Activated CD4-positive, alpha-beta T cell treated with anti-CD3 and anti-CD28 coated beads, Interleukin-2, amount 50 U/mL, for 16 hours (primary cell): ENCODE measurements at places on chromosomes 5 and 9.

- no peak for DNase-seq
Observed at GRCh38 chr9:117722108-117722761, 18.0 kb downstream of the TLR4 start.

DNA sequence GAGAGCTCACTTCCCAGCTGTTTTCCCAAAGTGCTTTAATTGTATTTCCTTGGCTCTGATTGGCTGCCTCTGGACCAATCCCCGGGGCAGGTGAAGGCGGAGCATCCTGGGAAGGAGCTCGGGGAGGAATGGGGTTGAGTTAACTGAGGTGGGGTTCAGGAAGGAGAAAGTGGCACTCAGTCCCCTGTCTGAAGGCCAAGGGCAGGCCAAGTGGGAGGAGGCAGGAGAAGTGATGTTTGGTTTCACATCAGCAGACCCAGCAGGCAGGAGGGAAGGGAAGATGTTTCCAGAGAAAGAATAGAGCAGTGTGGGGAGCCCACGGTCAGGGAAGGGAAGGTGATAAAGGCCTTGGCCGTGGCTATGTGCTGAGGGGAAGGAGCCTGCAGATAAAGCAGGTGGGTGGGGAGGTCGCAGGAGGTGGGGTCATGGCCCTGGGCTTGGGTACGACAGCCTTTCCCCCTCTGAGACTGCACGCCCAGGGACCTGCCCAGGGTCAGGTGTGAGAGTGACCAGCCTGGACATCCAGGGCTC is 3.1 kb downstream of the TSPAN17 start:
- no peak for DNase-seq

- no peak for DNase-seq
Observed at GRCh38 chr9:10260501-10260900, 352.3 kb downstream of the PTPRD start.

DNA sequence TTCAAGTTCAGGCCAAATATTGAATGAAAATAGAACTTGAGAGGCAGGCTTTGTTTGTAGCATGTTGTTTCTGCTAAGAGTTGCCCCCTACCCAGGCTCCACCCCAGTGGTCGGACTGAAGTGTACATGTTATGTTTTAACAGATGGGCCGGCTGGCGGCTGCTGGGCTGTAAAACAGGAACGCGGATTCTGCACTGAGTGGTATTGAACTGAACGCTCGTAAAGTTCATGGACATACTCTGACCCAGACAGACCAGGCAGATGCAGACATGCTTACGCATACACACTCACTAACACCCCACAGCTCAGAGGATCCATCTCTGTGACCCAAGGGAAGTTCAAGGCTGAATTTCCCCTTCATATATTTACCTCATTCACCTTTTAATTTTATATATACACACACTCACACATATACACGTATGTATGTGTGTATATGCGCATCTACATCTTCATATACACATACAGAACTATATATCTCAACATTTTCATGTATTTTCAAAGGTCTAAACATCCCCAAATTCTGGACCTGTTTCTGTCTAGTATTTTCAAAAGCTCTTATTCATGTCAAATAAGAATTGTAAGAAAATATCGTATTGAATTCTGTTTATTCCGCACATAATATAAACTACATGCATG is 1.4 kb downstream of the MARCHF3 start:
- DNase-seq: no peak

DNA sequence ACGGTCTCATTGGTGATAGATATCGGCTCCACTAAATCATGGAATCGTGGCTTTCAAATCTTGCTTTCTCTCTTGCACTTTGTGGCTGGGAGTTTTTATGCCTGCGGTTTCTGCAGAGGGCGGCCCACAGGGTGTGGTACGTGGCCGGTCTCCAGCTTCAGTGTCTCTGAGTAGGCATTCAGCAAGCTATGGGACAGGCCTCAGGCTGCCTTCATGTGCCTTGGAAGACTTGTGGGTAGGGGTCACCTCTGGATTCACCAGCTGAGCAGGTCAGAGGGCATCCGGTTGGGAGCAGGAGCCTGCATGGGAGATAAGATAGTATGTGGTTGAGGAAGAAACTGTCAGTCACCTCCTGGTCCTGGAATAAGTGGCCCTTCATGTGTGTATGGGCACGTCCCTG is 47.7 kb downstream of the AMBP start:
- no peak for DNase-seq

DNA sequence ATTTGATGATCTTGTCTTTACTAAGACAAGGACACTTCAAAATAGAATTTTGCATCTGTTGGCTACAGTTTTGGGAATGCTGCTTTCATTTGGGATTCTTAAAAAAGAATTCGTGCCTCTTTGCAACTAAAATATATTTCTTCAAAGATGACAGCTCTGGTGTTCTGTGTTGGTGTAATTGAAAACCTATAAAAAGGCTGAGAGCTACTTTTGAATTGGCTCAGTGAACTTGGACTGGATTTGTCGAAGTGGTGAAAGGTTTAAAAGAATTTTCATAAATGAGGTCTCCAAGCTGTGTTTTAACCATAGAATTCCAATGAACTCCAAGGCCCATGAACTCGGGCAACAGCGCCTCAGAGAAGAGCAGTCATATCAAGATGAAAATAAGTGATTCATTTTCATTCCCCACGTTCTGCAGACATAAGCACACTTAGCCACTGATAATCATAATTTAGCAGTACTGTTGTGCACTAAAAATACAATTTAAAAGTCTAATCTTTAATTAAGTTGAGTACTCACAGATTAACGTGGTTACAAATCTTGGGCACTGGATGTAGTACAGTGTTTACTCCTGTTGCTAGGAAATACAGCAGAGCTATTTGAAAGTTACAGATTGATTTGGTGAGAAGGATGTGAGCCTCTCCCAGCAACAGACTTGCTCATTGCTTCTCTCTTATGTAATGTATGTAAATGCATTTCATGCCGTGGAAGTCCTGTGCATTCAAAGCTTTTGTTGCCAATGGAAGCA is 10.9 kb downstream of the SNCAIP start:
- no peak for DNase-seq

GRCh38 chr5:142222225-142222865 is 102.5 kb downstream of the SPRY4 start:
- DNase-seq: no peak

DNA sequence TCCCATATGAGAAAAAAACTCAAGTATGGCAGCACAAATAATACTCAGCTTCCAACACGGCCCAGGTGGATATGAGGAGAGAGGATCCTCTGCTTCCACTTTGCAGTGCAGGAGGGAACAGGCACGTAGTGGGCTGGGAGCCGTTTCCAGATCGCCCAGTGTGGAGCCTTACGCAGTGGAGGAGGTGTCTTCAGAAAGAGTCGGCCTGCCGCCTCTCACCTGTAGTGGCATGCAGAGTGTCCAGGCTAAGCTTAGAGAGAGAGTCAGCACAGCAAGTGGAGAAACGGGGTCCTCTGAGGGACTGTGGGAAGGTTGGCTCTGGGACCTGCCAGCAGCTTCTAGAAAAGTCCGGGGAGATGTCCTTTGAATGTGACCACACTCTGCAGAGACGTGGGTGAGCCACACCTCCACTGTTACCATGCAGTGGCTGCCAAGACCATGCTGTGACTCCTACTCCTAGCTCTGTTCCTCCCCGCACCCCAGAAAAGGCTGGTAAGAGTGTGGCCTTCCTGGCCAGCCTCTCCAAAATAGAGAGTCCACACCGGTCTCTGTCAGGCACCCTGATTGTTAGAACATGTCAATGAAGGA is 3.5 kb upstream of the SEMA4D start:
- no peak for DNase-seq

DNA sequence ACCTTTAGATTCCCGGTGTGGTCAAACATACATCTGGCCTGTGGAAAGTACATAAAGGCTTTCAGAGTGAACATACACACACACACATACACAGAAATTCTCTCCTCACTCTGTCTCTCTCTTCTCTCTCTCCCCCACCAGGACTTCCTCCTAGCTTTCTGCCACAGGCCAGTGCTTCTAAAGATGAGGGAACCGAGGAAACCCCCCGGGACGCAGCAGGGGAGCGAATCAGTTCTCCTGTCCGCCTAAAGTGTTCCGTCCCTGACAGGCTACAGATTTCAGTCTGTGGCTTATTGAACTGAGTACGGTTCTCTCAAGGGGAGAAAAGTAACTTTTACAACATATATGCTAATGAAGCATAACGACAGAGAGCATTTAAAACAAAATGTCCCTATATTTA is 75.8 kb downstream of the MED27 start:
- no peak for DNase-seq

DNA sequence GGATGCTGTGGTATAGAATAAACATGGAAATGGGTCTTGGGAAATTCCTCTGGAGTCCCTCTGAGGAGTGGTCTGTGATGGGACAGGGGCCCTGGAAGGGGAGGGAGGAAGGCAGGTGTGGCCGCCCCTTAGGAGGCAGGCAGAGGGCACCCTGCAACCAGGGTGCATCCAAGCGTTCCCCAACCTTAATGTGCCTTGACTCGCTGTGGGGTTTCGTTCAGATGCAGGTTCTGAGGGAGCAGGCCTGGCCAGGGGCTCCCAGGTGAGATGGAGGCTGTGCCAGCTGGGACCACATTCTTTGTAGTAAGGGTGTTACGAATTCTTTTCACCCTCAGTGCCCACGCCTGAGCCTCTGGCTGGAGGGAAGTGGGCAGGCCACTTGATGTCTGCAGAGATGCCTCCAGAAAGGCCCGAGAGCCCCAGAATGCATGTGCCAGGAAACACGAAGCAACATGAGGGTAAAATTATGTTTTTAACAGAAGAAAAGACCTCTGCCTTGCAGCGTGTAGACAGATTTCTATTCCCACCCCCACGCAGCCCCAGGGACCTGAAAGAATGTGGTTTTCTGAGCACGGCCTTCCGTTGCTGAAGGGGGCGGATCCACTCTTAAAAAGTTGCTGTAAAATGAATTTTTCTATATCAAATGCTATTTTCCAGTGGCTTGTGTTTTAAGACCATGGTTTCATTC is 150.4 kb upstream of the IER5L start:
- DNase-seq: no peak

GRCh38 chr5:101720033-101720432 is 576.1 kb downstream of the SLCO4C1 start:
- DNase-seq: no peak

- DNase-seq: no peak
Observed at GRCh38 chr9:111300140-111300735, 29.8 kb downstream of the OR2K2 start.

DNA sequence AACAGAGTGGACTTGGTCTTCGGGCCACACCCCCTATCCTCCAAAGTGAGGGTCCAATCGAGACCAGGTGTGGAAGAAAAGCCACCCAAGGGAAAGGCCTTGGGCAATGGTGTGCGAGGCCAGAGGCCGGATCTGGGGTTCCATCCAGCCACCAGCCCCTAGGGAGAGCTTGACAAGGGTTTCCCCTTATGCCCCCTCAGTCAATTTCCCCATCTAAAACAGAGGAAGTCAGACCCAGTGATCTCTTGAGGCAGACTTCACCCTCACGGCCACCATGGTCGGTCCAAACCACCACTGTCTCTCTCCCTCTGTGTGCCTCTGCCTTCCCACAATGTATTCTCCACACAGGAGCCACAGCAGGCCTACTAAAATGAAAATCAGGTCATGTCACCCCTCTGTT is 82.9 kb downstream of the C5orf15 start:
- DNase-seq: no peak

- no peak for DNase-seq
Observed at GRCh38 chr5:69516769-69517168, 24.2 kb downstream of the OCLN start.

DNA sequence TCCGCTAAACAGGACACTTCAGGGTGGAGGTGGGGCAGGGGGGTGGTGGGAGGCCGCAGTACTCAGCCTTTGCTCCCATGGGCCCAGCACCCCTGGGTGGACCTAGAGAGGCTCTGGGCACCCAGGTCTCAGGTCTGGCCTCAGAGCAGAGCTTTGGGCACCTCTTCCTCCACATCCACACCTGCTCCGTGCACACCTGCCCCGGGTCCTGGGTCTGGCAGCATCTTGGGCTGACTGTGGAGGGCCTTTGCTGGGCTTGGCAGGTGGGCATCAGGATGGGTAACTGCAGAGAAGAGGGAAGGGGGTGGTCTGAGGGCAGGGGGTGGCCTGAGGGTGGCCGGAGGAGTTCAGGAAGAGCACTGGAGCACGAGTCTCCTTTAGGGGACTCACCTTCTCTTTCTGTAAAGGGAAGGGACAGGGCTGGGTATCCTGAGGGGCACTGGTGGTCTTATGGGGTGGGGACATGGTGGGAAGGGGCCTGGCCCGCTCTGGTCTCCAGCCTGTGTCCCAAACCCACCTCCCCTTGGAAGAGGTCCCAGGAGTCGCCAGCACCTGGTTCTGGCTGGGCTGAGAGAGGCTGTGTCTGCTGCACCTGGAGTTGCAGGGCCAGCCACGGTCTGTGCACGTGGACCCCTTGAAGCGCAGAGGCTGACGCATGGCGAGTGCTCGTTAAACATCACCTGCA is 106.7 kb upstream of the IER5L start:
- no peak for DNase-seq

DNA sequence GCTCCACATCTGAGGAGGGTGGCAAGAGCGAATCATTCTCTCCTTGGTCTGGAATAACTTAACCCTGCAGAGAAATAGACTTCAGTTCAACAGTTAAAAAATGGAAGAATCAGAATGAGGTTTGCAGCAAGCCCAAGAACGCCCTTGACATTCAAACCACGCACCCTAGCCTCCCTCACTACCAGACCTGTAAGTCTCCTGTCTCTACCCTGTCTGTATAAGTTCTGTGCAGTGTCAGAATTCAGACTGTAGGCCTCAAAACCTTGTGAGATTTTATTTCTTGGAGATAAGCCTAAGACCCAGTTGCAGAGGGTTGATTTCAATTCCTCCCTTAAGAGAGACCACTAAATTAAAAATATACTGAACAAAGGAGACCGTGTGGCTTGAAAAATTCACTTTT is 35.8 kb upstream of the PLPP1 start:
- no peak for DNase-seq

- DNase-seq: no peak
Observed at GRCh38 chr9:34518110-34518616, 4.6 kb downstream of the ENHO start.

- no peak for DNase-seq
Observed at GRCh38 chr5:85651731-85652130, 966.0 kb upstream of the COX7C start.

DNA sequence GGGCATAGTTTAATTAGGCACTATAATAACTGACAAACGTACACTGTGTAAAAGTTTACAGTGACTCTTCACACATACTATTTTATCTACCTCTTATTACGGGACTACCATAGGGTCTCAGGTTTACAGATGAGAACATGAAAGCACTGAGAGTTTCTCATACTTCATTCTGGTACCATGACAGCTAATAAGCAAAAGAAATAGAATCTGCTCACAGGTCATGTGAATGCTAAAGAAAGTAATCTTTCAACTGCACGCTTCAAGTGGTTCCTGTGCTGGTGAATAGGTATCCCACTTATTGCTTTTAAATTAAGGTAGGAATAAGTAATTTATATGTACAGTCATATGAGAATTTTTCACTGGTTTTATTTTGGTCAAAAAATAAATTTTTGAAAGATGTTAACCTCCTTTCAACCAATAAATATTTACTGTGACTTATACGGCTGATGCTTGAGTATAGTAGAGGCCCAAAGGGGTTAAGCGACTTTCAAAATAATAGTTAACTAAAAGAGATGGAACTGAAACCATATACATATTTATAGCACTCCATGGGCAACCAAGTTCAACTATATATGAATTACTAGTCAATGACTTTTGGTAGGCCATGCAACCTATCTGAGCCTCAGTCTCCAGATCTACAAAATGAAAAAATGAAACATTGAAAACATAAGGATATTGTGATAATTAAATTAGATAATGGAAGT is 8.1 kb downstream of the CDKN2A start:
- no peak for DNase-seq

GRCh38 chr5:35302544-35302943 is 72.3 kb upstream of the PRLR start:
- DNase-seq: no peak
